Astrocyte of the spinal cord (primary cell): ENCODE measurements at places on chromosomes 2 and 18.

GRCh38 chr18:51275712-51276476 is 78.4 kb upstream of the MEX3C start:
- DNase-seq, result peak; percentile 34

- no peak for DNase-seq
Observed at GRCh38 chr2:219421323-219421722, 3.1 kb downstream of the DES start.

DNA sequence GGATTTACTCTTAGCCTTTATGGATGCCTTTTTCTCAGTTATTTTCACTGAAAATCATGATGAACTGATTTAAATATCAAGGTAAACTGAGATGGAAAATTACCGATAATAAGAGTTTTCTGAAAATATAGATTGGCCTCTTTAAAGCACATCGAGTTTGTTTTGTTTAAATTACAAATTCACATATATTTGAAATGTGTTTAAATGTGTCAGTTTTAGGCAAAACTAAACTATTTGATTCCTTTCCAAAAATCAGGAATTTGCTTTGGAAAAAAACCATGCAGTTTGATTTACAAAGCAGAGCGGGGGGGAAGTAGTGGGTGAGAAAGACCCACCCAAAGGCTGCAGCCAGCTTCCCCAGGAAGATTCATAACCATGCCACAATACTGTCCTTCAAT is 52.0 kb upstream of the EML4 start:
- DNase-seq, result no peak

DNA sequence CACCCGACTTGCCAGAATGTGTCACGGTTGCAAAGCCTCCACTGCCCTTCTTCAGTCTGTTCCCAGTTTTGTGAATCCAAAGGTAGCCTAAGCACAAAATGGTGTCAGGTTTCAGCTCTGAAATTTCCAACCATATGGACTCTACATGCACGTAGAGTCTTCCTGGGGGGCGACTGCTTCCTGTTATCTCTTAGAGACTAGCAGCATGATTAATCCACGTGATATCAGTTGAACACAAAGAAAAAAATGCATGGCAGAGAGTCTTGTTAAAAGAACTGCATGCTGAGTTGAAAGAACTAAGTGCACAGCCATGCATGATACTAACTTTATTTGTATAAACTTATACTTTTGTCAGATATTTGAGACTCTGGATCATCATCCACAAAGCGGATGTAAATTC is 404.4 kb downstream of the SOCS6 start:
- peak; percentile 49 for DNase-seq

- no peak for DNase-seq
Observed at GRCh38 chr2:47946593-47946992, 40.3 kb upstream of the FBXO11 start.

DNA sequence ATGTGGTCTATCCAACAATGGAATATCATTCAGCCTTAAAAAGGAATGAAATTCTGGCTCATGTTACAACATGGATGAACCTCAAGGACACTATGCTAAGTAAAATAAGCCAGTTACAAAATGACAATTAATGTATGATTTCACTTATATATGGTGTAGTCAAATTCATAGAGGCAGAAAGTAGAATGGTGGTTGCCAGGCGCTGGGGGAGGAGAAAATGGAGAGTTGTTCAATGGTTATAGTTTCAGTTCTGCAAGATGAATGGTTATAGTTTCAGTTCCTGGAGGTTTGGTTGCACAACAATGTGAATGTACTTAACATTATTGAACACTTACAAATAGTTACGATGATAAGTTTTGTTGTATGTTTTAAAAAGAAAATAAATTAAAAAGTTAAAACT is 79.2 kb upstream of the IL1R2 start:
- no peak for DNase-seq

- no peak for DNase-seq
Observed at GRCh38 chr2:159150280-159150746, 136.2 kb downstream of the WDSUB1 start.

- DNase-seq, result peak; percentile 49
Observed at GRCh38 chr2:19775838-19776237, 125.9 kb downstream of the TTC32 start.

DNA sequence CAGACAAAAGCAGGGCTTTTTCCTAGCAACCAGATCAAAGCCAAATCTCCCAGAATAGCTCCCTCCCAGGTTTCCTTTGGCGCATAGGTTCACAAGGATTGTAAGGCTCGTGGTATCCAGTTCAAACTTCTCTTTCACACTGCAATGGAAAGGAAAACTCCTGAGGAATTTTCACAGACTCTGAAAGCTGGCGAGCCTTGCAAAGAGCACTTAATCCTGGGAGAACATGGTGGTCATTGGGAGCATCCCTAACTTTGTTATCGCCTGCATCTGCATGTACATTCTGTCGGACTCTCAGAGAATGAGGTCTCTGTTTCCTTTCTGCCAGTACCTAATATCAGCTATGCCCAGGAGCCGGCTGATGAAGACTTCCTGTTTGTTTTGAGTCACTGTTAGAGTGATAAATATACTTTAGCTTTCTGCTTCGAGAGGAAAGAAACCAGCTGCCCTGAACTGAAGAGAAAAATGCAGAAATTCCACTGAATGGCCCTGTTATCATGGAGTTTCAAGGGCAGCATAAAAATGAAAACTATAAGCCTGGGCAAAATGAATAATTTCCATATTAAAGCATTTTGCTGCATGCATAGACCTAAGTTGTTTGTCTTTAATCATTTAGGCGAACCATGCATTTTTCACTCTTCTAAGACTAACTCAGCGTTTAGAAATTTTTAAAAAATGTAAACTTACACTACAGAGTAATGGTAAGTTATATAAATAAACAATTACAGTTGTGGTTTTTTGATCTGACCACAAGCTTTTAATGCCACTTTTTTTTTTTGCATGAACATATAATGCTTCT is 76.4 kb upstream of the ZEB2 start:
- peak; percentile 63 for DNase-seq

GRCh38 chr2:55779459-55780421 is 86.1 kb upstream of the PNPT1 start:
- DNase-seq, result peak; percentile 81

GRCh38 chr2:156779416-156780120 is 343.4 kb downstream of the GPD2 start:
- DNase-seq, result no peak

- DNase-seq, result no peak
Observed at GRCh38 chr2:96097441-96097840, 18.9 kb downstream of the ADRA2B start.

DNA sequence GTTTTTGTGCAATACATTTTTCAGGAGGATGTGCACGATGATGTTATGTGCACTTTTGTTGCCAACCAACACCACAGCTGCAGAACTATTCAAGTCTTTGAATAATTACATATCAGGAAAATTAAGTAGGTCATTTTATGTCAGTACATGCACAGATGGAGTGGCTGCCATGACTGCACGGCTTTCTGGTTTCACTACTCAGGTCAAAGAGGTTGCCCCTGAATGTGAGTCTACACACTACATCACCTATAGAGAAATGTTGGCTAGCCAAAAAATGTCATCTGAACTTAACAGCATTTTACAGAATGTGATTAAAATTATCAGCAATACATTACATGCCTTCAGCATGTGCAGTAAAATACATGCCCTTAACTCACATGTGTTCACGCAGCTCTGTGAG is 1637.3 kb upstream of the NXPH2 start:
- no peak for DNase-seq

- DNase-seq, result no peak
Observed at GRCh38 chr2:38215522-38215921, 139.6 kb upstream of the CYP1B1 start.

DNA sequence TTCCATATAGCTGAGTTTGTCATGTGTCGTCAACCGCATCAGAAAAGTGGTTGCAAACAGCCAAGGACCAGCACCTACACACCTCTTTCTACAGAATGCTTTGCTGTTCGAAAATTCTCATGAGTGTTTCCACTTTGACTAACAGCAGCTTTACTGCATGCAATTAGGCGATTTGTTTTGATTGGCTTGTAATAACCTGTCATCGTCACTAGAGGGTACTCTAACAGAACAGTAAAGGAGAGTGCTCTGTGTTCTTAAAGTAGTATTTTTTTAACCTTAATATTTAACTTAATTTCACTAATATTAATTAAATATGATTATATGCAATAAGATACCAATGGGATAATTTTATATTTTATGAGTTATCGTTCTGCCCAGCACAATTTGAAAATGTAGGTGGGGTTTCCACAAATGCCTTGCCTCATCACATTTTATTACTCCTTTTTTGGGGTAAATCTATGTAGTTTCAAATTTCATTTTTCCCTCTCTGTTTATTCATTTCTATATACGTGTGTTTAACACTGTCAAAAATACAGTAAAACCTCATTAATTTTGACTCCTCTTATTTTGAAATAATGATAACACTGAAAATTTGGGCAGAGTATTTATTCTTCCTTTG is 502.2 kb downstream of the NRXN1 start:
- peak; percentile 54 for DNase-seq

GRCh38 chr2:147844697-147845410 is at the start of gene ACVR2A:
ACVR2A (plus strand) TSS chr2:147845029; CDS start chr2:147845153, 124 bp downstream.
- DNase-seq, result peak; percentile 44
